SJSA1 (cell line): ENCODE measurements at places on chromosomes 13 and 19.

GRCh38 chr13:62799038-62799535, 1383.4 kb upstream of the PCDH20 start:
- no peak for DNase-seq

DNA sequence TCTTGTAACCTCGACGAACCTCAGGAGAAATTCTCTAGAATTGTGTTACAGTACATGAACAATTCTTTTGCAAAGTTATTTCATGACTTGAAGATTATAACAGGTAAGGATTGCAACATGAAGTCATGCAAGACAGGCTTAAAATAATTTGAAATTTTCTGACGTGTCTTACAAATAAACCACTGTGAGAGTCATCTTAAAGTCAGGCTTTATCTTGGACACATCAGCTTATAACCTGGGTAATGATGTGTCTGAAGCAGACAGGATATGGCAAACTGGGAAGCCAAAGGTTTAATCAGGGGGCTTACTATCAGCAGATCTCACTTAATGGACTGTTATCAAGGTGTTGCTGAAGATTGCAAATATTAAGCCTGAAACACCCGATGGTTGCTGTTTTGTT, 407.8 kb downstream of the KLF5 start:
- DNase-seq = no peak

DNA sequence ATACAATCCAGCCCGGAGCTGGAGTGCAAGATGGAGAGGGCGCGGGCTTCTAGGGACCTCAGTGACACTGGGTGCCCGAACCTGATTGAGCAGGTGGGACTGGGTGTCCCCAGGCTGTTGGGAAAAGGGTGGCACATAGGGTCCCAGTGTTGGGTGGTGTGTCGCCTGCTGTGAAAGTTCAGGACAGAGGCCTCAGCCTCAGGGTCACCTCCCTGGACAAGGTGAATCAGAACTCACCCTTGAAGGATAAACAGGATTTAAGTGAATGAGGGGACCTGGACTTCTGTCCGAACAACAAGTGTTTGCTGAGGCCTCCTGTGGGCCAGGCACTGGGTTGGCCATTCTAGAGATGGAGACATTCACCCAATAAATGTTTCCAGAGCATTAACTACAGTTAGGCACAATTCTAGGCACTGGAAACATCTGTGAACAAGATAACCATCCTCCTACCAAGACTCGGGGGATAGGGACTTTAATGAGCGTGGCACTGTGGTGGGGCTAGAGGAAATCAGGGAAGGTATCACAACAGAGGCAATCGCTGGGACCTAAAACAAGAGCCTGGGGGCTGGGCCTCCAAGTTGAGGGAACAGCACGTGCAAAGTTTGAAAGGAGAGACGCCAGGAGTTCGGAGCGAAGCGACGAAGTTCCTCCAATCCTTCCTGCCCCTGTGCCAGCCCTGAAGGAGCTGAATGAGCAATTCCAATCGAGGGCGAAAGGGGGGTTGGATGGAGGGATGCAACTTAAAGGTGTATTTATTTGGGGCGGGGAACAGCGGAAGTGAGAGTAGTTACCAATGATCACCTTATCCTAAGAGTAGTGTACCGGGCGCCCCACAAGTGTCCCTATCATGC, 921 bp upstream of the POLD1 start:
- DNase-seq = no peak

DNA sequence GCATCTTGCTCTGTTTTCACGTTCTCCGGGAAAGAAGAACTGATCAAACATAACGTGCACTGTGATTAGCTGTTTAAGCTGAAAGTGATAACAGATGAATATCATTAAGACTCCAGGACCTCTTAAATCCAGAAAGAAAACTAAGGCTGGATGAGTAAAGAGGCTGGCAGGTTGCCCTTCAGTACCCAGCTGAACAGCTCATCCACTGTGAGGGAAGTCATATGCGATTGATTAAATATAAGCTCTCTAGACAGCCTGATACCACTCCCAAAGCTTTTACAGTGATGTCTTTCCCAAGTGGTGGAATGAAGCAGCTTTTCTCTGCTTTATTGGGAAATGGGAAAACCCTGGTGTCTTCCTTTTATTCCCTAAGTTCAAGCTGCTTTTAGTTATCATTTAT, 116.9 kb downstream of the EFNB2 start:
- DNase-seq = no peak

DNA sequence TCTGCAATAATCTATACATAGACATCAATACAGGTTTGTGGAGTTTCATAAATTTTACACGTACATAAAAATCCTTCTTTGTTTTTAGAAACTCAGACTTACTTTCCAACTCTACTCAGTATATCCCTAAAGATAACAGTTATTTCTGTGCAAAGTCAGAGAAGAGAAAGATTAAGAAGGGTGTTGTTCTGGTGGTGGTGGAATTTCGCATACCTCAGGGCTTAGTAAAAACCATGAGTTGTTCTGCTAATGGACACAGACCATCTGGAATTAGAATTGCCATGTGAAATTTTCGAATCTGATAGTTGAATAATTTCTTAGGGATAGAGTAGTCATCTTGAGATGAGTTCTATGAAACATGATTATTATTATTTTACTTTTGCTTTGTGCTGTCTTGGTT, 102.7 kb downstream of the ZAR1L start:
- DNase-seq = no peak

- no peak for DNase-seq
Measured at GRCh38 chr13:36639610-36640009, 34.2 kb upstream of the SERTM1 start.

GRCh38 chr13:50450279-50450678, 393.2 kb downstream of the DLEU7 start:
- DNase-seq = no peak

GRCh38 chr19:29761575-29762232, 46.6 kb upstream of the C19orf12 start:
- no peak for DNase-seq

DNA sequence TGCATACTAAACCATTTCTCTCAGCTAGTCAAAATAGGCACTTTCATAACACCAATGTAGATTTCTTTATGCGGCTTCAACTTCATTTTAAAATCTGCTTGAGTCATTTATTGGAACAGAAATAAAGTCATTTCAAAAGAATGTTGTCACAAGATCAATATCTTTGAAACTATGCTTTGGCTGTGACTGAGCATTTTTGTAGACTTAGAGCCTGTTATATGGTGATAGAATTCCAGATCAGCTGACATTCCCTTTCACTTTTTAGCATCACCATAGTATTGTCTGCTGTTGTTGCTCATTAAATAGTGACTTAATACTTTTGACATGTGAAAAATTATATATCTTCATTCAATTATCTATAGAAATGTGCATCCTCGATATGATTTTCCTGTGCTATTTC, 279.2 kb upstream of the PRR20A start:
- DNase-seq = no peak

DNA sequence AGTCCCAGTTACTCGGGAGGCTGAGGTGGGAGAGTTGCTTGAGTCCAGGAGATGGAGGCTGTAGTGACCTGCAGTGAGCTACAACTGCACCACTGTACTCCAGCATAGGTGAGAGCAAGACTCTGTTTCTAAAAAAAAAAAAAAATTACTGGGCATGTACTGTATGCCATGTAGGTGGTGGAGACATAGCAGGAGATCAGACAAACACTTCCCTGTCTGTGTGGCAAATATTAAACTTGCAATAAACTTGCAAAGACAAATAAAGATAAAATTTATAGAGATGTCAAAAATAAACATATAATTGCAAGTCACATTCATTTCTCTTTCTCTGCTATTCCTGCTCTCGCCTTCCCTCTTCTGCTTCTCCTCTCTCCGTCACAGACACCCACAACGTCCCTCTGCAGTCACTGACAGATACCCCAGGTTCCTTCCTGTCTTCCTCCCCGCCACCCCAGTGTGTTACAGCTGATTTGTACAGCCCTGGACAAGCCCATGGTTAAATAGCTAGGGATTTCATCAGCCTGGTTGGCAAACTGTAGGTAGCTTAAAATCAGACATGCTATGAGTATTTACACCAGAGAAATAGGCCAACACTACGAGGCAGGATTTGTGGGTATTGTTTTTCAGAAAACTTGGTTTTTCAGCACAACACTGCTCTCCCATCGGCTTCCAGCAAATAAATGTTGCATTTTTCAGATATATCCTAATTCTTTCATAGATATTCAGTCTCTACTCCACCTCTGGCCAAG, 1.3 kb upstream of the CD177 start:
- DNase-seq = no peak

GRCh38 chr19:42255766-42256745, 1.1 kb upstream of the ERF start:
- peak; percentile 71 for DNase-seq

GRCh38 chr13:47499358-47500150, 501.5 kb downstream of the SUCLA2 start:
- DNase-seq = no peak

DNA sequence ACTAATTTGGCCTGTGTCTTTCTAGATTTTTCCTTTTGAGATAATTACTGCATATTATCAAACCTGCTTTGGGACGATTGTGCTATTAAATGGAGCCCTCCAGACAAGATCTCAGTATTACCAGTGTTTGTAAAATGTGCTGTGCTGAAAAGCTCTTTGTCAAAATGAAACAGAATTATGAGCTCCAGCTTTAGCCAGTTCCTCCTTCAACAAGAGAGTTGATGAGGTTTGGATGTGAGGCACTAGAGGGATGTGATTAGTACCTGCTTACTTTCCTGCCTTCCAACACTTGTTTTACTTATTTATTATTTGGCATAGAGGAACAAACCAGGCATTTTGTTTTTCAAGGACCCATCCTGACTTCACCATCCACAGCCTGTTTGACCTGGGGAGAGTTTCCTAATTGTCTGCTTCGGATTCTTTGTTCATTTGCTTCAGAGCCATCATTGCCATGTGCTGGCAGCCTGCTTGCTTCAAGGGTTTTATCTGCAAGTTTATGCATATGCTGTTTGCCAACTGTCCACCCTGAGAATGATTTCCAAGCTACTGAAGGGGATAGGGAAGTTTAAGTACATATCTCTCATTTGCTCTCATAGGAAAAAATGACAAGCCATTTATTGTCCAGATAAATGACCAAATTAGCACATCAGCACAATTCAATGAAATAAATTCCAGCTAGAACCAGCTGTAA, 32.9 kb upstream of the CPB2 start:
- no peak for DNase-seq

- DNase-seq = no peak
Measured at GRCh38 chr13:28583651-28584091, 75.3 kb upstream of the POMP start.

- no peak for DNase-seq
Measured at GRCh38 chr19:46049597-46049996, 8.8 kb upstream of the IGFL4 start.

DNA sequence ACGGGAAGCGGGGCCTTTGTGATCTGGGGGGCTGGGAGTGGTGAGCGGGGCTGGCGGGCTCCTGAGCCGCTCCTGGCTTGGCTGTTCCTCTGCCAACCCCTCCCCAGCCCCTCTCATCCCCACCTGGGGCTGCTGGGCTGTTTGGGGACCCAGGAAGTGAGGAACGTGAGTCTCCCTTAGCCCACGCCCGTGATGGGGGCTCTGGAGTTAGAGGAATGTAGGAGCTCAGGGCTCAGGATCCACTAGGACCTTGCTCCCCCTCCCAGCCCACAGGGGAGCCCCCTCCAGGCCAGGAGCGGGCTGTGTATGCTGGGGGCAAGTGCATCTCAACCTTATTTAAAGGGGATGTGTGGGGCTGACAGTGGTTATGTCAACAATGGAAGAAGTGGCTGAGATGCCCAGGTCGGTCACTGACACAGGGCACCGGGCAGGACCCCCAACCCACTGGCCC, 134.1 kb downstream of the URI1 start:
- DNase-seq = no peak

GRCh38 chr19:46494146-46494940, 1.3 kb downstream of the PNMA8B start:
- no peak for DNase-seq

- DNase-seq = no peak
Measured at GRCh38 chr13:67318860-67319259, 88.7 kb upstream of the PCDH9 start.

GRCh38 chr19:36244066-36244465, 29.2 kb downstream of the ZNF146 start:
- DNase-seq = no peak

DNA sequence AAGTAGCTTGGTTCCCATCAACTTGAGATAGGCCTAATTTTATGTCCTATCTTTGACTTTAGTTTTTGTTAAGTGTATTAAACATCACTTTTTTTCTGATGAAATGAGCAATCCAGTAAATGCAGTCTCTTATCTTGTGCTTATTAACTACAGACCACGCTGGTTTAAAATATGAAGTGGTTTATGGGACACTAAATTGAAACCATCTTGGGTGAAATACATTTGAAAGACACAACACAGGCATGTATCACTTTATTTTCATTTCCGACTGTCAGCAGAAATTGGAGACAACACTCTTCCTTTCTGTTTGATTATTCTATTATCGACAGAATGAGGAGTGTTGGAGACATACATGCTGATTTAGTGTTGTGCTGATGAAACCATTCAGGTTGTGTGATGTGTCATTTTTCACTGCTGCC, 447.7 kb downstream of the GPC6 start:
- no peak for DNase-seq

DNA sequence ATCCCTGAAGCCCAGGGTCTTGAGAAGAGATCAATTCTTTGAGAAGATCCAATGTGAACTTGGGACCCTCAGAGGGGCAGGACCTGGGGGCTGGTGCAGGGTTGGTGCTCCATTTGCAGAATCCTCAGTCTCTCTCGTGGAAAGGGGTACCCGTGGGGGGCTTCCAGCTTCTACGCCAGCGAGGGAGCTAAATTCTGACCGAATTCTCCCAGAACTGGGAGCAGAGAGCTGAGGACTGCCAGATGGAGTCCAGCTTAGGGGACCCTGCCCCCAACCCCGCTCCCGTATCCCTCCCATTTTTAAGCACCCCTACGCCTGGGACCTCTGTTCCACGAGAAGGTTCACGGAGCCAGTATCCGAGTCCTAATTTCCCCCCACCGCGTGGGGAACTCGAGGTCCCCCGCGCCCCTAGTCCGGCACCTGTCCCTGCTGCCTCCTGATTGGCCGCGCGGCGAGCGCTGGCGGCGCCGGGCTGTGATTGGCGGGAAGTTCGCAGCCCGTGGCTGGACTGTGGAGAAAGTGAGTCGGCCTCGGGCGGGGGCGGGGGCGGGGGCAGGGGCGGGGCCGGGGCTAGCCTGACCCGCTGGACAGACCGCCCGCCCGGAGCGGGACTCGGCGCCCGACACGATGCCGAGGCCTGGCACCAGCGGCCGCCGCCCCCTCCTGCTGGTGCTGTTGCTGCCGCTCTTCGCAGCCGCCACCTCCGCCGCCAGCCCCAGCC, 4.4 kb upstream of the LTBP4 start:
- no peak for DNase-seq
